Stimulated activated naive CD4-positive, alpha-beta T cell (primary cell): ENCODE measurements at places on chromosomes 1 and 21.

DNA sequence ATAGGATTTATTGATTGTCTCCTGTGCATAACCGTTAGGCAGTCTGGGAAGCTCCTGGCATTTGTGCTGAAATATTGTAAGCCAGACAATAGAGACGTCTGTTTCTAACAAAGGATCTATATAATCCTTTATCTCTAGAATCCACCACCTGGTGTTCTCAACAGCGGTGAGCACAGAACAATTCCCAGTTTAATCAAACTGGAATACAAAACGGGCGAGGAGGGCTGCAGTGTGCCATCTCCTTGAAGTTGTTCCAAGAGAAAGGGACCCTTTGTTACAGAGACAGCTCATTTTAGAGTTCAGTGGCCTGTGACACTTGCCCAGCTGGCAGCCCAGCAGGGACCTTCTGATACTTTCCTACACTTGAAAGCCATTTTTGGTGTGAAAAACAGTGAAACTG is 162.8 kb upstream of the IVNS1ABP start:
- DNase-seq, result no peak

- DNase-seq, result no peak
Observed at GRCh38 chr1:170303034-170303433, 157.3 kb downstream of the NTMT2 start.

DNA sequence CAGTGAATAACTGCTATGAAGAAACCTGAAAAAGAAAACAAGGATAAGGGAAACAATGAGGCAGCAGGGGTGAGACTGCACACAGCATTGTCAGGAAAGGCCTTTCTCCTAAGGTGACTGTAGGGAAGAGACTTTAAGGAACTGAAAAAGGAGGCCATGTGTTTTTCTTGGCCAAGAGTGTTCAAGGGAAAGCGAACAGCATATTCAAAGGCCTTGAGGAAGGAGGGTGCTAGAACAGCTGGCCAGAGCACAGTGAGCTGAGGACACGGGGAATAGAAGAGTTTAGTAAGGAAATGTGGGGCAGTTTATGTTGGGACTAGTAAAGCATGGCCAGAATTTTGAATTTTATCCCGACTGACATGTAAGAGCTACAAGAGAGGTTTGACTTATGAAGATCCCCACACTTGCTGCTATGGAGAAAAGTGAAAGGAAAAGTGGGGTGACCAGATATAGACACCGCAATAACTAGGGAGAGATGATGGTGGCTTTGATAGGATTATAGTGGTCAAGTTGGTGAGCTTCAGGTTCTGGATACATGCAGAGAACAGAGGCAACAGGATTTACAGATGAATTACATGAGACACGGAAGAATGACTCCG is 1.4 kb downstream of the RWDD2B start:
- DNase-seq, result no peak

GRCh38 chr1:203096566-203096965 is 10.8 kb upstream of the MYOG start:
- no peak for DNase-seq

- no peak for DNase-seq
Observed at GRCh38 chr1:89998306-89998705, 3.4 kb downstream of the ZNF326 start.

DNA sequence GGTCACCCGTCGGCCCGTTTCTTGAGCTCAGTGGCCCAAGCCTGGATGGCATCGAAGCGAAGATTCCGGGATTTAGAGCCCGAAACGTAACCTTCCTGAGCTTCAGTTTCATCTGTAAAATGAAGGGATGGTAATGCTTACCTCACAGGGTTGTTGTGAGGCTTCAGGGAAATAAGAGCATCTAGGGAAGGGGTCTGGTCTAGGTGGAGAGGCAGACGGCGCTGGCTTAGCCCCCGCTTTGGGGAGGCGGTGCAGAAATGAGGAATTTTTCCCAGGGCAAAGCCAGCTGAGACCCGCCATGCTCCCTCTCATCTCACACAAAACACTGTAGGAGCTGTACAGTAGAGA is 717 bp upstream of the MYCL start:
- no peak for DNase-seq

- no peak for DNase-seq
Observed at GRCh38 chr1:31529999-31530684, 46.2 kb upstream of the TINAGL1 start.

GRCh38 chr1:217982331-217983050 is 302.6 kb upstream of the RRP15 start:
- no peak for DNase-seq

DNA sequence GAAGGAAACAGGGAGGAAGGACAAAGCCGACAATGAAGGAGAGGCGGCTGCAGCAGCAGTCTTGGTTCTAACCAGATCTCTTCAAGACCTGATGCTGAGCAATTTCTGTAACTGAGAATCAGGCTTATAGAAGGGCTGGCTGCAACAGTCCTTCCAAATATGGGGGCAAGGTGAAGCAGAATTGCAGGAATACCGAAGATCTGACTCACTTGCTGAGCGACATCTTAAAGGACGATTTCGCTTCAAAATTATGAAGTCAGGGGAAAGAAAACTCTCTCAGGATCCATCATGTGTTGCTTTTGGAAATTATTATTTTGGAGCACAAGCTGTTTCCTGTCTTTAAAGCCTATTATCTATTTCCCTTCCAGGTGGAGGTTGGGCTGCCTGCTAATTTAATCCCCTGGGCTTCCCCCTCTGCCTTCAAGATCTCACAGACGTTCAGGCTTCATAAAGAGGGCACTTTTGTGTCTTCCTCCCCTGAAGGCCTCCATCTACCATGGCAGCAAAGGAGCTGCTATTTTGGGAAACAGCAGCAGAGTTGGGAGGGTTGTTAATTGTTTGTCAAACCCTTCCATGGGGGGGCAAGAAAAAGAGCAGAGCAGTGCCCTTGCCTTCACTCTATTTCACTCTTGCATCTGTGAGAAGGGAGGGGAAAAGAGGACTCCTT is 10.8 kb upstream of the IER5 start:
- DNase-seq, result no peak

- DNase-seq, result no peak
Observed at GRCh38 chr1:8211883-8212579, 105.9 kb upstream of the SLC45A1 start.

GRCh38 chr1:98133131-98133530 is 212.3 kb upstream of the DPYD start:
- no peak for DNase-seq

GRCh38 chr1:167439301-167439988 is 78.9 kb downstream of the CD247 start:
- no peak for DNase-seq

GRCh38 chr21:38885909-38886308 is 80.2 kb downstream of the ETS2 start:
- DNase-seq, result no peak

- DNase-seq, result no peak
Observed at GRCh38 chr1:20153000-20153418, 13.9 kb downstream of the PLA2G2F start.

GRCh38 chr1:6600410-6601048 is 2.1 kb downstream of the KLHL21 start:
- no peak for DNase-seq

- no peak for DNase-seq
Observed at GRCh38 chr1:31135973-31136600, 70.6 kb upstream of the PUM1 start.

GRCh38 chr1:180620581-180620980 is 11.2 kb upstream of the XPR1 start:
- no peak for DNase-seq

GRCh38 chr1:60924964-60925798 is 157.2 kb upstream of the NFIA start:
- DNase-seq, result no peak

GRCh38 chr1:234769284-234769985 is 159.5 kb upstream of the IRF2BP2 start:
- no peak for DNase-seq

DNA sequence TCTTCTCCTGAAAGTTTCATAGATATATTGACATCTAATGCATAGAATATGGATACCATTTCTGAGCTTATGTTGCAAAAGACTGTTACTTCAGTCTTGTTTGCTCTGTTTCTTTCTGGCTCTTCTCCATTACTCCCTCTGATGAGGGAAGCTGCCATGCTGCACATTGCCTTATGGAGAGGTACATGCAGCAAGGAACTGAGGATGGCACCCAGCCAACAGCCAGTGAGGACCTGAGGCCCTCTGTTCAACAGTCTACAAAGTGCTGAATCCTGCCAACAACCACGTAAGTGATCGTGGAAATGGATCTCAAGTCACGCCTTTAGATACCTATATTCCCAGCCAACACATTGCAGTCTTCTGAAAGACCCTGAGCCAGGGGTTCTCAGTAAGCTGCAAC is 66.6 kb upstream of the ADAMTS5 start:
- no peak for DNase-seq

GRCh38 chr1:213976665-213977485 is 10.9 kb upstream of the PROX1 start:
- DNase-seq, result no peak

GRCh38 chr1:9860887-9861286 is 37.1 kb upstream of the CLSTN1 start:
- DNase-seq, result no peak

DNA sequence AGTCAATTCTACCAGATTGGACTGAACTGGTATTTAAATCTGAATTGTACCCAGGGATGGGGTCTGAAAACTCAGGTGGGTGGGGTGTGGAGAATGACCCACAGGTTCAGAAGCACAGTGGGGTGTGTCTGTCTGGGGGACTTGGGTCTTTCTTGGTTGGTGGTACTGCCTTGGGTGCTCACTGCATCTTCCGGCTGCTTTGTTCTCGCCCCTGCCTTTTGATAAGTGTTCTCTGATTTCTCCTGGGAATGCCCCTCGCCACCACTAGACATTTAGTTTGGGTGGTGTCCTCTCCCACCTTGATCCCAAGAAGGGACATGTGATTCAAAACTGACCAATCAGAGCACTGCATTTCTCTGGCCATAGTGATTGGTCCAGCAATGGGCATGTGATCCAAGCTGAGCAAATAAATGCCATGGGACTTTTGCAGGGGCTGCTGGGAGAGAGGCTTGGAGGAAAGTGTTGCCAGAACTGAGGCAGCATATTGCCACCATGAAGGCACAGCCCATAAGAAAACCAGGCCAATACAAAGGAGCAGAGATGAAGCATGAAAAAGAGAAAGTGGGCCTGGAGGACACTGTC is 270.5 kb downstream of the NPHP4 start:
- no peak for DNase-seq

- no peak for DNase-seq
Observed at GRCh38 chr1:2108213-2108876, 58.1 kb downstream of the PRKCZ start.

DNA sequence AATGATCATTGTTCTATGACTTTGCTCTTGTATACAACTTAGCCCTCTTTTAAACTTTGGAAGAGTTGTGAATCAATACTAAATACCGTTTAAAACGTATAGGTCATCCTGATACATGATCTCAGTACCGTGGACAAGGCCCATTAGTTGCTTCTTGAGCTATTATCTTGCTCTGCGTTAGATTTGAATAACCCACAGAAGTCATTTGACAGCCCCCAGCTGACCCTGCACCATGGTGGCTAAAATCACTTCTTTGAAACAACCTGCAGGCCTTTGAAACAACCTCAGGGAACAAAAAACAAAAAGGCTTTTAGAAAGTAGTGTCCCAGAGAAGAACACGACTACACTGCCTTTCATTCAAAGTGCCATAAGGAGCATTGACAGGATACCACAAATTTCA is 473.0 kb upstream of the ADGRL2 start:
- no peak for DNase-seq

DNA sequence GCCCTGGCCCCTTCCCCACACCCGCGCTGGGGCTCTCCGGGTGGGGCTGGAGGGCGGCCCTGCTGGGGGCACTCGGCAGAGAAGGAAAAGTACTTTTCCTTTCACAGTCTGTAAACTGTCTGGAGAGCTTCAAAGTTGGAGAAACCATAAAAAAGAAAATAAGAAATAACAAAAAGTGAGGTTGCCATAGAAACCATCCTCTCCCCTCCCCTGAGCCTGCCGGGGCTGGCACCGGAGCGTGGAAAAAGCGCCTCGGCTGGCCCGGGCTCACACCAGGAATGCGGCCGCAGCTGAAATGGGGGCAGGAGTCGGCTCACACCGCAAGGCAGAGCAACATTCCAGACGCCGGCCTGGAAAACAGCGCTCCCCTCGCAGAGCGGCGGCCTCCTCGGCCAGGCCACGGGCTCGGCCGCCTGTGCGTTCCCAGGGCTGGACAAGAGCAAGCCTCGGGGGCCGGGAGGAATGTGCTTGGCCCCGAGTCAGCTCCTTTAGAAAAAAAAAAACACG is 69.2 kb downstream of the MORN1 start:
- DNase-seq, result no peak
